Activated T-helper 2 cell treated with anti-CD3 and anti-CD28 coated beads, Interferon-gamma antibody, Interleukin-2, Interleukin-4, amounts not matched to agents 10 μg/mL and 5 μg/mL and 100 μg/mL, durations not matched to agents 14 hours and 24 hours and 36 hours (primary cell): ENCODE measurements at places on chromosomes 7 and 10. TPM values are rescaled to one million over a fixed set of nuclear protein-coding genes. Genes with fewer than 3 reads are reported as not detected.

Gene HPSE2
- not detected in 2 replicates for total RNA-seq

Gene SEMA3A
- 0.25 TPM in 2 replicates for total RNA-seq

Gene NKX1-2
- not detected in 2 replicates for total RNA-seq

Gene MAGI2
- 0.11 and 0.21 TPM in 2 replicates for total RNA-seq

Gene LSM5
- 78.9 and 88.5 TPM in 2 replicates for total RNA-seq

Gene SERPINE1
- 0.23 TPM in 2 replicates for total RNA-seq

Gene PRRT4
- 0.39 and 0.55 TPM in 2 replicates for total RNA-seq
